ENCODE measurements at places on chromosomes 1 and 21.

DNA sequence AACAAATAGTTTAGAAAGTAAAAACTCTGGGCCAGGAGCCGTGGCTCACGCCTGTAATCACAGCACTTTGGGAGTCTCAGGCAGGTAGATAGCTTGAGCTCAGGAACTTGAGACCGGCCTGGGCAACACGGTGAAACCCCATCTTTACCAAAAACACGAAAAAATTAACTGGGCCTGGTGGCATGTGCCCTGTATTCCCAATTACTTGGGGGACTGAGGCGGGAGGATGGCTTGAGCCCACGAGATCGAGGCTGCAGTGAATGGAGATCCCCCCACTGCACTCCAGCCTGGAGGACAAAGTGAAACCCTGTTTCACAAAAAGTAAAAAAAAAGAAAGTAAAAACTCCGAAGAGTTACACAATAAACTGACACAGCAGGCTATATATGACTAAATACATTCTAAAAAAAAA is 10.6 kb downstream of the CEP170 start:
- no peak for DNase-seq

DNA sequence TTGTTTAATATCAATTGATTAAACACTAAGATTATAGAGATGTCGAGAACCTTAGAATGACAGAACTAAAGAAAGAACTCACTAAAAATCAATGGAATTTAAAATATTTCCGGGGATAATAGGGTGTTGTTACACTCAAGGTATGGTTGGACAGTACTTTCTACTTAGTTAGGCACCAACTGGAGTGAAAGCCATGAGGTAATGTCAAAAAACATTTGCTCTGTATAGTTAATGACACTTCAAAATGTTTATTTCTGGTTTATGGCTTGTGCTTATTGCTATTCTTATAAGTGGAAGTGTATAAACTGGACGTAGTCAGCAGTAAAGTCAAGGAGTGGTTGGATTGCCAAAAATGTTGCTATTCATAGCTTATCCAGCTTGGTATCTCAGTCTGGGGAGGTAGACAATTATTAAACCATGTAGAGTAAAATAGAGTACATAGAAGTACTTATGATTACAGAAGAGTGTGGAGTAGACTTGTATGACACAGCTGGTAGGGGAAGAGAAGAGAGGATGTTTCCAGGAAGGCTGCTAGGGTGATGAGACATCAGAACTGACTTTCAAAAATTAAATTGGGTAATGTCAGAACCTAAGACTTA is 56.5 kb upstream of the BMP8A start:
- peak; percentile 28 for DNase-seq

GRCh38 chr21:41854426-41854995 is 24.6 kb downstream of the PRDM15 start:
- DNase-seq: no peak

DNA sequence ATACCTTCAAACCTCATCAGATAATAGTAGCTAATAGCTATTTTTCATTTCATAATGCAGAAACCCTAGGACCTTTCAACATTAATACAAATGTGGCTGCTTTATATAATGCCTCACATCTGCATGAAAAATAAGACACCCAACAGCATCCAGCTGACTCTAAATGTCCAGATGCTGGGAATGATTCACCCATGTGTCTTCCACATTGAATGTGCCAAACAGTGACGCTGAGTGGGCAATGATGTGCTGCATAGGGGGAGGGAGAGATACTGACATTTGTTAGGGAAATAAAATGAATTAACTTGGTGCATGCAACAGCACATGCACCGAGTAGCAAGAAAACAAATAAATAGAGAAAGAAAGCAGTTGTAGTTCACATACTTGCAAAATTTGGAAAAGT is 199.3 kb downstream of the DSCAM start:
- DNase-seq: no peak

GRCh38 chr1:76510672-76511557 is 356.4 kb upstream of the ST6GALNAC5 start:
- peak; percentile 24 for DNase-seq

DNA sequence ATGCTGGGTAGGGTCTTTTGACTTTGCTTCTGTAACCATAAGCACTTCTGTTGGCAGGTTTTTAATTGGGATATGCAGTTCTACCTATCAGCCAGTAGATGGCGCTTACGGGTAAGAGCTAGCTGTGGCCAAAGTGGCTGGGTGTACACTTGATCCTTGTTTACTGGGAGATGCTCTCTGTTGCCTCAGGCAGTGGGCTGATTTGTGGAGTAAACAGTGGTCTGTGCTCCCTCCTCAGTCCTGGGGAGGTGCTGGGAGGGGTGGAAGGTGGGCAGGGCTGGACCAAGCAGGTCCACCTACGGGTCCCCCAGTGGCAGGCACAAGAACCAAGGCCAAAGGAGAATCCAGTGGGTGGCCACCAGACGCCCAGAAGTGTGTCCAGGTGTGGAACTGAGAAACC is 43.4 kb downstream of the RALGPS2 start:
- DNase-seq: no peak

GRCh38 chr1:21508580-21509350 is 458 bp upstream of the ALPL start:
- peak; percentile 35 for DNase-seq

All from large intestine (tissue), 12 donors.